ENCODE measurements at places on chromosomes 13 and 19. TPM values are rescaled to one million over a fixed set of nuclear protein-coding genes. Genes with fewer than 3 reads are reported as not detected.
A peak's percentile ranks its signal among the peaks of the same experiment; 100 is the strongest.

The HSPB6 gene
- total RNA-seq: 2.5 TPM

- no peak for DNase-seq
These were observed 3.0 kb upstream of the PLEKHF1 start for GRCh38 chr19:29662278-29662603.

DNA sequence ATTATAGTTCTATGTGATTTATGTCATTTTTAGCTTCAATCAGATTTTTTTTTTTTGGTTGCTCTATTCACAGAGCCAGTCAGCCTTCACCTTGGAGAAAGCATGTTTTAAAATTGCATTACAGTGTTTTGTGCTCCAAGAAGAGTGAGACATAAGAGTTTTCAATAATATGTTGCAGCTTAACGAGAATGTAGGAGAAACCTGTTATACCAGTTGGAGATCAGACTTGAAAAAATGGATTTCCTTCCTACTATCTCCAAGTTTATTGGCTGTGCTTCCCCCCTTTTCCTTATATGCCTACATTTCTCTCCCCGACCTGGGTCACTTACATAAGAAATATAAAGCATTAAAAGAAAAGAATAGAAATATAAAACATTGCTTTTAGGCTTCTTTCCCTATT, 123.9 kb upstream of the ARGLU1 start:
- no peak for DNase-seq

The ATP4A gene
- not detected for total RNA-seq

DNA sequence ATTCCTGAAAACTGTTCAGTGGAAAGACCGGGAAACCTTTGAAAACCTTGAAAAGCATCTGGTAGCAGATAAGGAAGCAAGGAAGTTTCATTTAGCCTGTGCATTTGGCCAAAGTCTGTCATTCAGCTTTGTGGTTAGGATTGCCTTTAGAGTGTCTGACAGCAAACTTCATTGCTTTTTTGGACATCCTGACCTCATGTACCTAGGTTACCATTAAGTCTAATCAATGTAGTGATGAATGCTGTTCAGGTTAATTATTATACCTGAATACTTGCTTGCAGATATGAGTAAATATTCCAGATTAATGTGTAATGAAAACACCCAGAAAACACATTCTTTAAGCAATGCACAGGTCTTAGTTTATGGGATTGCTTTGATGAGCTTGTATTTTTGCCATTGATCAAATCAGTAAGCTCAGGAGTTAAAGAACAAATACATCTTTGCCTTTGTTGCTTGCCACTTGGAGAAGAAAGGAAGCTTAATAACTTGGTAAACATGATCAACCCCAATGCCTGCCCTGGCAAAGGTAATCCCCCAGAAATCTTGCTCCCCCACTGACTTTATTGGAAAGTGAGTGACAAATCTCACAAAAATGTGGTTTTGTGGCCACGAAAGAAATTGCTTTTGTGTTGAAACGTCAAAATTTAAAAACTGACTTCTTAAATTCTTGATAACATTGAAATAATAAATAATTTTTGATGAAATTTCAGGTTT, 87.4 kb downstream of the SLC15A1 start:
- no peak for DNase-seq

DNA sequence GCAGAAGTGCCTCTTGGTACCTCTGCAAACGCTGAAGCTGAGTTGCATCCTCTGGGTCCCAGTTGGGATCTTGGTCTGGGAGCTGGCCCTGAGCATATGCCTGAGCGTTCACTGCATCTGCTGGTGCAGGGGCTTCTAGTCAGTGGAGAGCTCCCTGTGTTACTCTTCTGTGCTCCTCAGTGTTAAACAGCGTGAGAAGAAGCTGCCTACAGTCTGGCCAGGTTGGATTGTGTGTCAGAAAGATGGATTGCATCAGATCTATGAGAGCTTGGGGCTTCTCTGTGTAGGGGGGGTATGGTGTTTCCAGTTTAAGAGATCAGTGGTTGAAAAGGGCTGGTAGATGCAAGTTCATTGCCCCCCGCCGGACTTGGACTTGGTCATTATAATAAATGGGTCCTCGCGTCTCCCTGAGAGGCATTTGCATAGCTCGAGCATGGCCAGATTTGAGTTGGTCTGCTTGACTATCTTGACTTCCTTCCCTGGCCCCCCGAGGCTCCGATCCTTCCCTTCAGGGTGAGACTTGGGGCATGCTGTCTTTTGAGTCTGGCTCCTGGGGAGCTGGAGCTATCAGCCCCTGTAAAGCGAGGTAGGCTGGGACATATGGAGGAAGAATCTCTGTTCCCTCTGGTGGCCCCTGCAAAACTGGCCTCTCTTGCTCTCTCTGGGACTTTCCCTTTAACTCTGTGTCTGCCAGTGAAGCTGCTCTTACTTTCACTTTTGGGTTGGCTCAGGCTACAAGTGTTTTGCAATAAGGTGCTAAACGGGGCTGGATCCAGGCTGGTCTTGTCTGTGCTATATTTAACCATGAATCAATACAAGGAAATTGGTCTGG, 52.9 kb downstream of the OR10H4 start:
- DNase-seq: no peak

- DNase-seq: no peak
These were observed 1.4 kb upstream of the LRG1 start for GRCh38 chr19:4541114-4541805.

GRCh38 chr13:40564342-40565001, 102.0 kb downstream of the FOXO1 start:
- no peak for DNase-seq

The CGB8 gene
- not detected for total RNA-seq

The B3GNT3 gene
- total RNA-seq: 11.6 TPM

DNA sequence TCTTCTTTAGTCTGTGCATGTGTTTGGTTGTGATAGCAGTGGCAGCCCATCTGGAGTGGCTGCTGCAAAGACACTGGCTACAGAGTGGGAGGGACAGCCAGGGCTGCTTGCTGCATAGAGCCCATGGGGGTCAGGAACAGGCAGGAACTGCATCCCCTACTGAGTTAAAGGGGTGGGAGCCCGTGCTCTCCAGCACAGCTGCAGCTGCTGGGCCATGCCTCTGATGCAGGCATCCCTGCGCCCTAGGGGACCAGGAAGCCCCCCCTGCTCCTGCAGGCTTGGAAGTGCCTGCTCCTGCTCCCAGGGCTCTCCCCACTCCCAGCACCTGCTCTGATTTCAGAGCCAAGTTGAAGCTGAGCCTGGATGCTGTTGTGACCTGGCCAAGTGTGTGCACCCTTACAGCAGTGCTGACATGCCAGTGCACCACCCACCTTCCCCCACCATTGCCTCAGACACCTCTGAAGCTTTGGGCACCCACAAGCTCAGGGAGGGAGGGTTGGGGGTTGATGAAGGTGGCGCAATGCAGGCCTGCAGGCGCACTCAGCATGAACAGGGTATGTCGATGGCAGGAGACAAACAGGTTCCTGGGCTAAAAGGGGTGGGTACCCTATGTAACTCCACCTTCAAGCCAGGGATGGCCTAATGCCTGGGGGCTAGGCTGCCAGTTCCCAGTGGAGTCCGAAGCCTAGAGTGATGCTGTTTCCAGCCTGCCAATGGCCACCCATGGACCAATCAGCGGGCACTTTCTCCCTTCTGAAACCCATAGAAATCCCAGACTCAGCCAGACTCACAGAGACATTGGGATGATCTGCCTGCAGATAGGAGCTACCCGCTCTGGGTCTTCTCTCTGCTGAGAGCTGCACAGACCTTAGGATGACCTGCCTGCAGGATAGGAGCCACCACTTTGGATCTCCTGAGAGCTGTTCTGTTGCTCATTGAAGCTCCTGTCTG, 919.9 kb upstream of the MIR17HG start:
- no peak for DNase-seq

- no peak for DNase-seq
These were observed 413 bp downstream of the N4BP2L2 start for GRCh38 chr13:32538143-32538620.

DNA sequence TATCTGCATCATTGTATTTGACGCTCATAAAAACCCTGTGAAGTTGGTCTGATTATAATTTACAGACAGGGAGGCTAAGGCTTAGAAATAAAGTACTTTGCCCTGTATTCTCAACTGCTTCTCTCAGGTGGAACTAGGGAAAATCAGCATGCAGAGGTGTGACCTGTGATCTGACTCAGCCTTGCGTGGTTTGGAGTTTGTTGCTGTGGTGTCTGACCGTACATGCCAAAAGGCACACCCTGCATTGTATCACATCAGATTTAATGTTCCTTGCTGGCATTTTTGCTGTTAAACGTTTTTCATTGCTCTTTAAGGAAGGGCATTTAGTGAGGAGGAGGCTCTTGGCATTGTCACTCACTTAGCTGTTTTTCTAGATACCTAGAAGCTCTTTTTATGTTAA, 58.8 kb upstream of the C1QTNF9B start:
- no peak for DNase-seq

DNA sequence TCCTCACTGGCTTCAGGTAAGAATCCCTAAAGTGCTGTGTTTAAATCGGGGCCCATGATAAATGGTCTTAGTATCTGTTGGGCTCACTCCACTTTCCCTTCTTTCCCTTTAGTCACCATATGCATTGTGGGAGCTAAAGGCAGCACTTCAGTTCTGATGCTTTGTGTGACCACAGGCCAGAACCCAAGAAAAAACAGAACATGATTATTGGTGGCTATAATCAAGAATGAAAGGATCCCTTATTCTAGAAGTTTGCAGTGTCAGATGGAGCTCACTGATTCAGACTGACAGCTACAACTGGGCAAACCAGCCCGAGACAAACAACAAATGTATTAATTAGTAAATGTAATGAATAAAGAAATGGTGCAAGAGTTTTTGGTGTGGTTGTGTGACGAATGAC, 57.3 kb upstream of the POMP start:
- no peak for DNase-seq

The MBD3L2B gene
- total RNA-seq: not detected

DNA sequence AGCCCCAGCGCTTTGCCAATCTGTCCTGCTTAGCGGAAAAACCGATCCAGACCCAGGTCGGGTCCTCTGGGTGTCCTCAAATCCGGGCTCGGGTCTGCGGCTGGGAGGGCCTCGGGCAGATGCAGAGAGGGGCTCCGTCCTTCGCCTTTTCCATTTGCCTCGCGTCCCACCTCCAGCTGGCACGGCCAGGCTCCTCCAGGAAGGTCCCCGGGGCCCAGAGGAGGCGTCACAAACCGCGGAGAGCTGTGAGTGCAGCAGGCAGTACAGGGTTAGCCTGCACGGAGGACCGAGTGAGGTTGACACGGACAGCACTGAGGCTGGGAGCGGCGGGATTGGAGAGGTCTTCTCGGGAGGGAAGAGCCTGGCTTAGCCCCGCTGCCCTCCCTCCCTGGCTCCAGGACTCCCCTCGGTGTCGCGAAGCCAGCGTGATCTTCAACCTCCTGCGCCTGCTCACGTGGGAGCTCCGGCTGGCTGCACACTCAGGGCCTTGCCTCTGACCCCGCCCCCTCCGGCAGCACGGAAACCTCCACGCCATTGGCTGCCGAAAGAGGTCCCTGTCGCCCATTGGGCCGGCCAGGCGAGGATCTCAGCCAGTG, 2.8 kb upstream of the IFNL2 start:
- DNase-seq: no peak

- no peak for DNase-seq
These were observed 27.3 kb downstream of the PIP5K1C start for GRCh38 chr19:3672993-3673392.

DNA sequence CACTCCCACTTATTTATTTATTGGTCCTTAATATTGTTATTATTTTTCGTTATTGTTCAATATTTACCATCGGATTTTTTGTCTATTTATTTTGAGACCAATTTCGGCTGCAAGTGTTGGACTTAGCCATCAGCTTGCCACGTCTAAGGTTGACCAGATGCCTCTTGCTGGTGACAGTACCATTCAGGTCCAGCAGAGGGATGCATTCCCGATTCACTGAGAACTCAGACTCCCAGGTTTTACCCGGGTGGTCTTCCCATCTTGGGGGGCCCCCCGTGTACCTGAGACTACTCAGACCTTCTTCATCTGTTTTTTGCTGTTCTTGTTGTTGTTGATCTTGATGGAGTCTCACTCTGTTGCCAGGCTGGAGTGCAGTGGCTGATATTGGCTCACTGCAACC, 1435.2 kb downstream of the UQCRFS1 start:
- no peak for DNase-seq

DNA sequence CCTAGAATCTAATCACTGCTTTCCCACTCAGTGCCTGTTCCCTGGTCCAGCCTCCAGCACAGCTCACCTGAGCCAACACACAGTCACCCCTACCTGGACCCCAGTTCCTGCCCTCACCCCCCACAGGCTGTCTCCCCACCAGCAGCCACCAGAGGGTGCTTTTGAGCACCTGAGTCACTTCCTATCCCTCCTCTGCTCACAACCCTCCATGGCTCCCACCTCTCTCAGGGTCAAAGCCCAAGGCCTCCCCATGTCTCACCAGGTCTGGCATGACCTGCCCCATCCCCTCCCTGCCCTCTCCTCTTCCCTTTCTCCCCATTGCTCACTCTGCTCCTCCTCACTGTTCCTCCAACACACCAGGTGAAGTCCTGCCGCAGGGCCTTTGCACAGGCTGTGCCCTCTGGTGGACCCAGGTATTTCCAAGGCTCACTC, 7.1 kb upstream of the DPP9 start:
- no peak for DNase-seq

- DNase-seq: peak; percentile 55
These were observed 11.8 kb downstream of the PGLS start for GRCh38 chr19:17522988-17523872.

- DNase-seq: no peak
These were observed 38.2 kb downstream of the IGFL2 start for GRCh38 chr19:46186101-46186716.

The CEACAM8 gene
- not detected for total RNA-seq

- no peak for DNase-seq
These were observed 10.5 kb downstream of the ADAMTS10 start for GRCh38 chr19:8600064-8600463.

DNA sequence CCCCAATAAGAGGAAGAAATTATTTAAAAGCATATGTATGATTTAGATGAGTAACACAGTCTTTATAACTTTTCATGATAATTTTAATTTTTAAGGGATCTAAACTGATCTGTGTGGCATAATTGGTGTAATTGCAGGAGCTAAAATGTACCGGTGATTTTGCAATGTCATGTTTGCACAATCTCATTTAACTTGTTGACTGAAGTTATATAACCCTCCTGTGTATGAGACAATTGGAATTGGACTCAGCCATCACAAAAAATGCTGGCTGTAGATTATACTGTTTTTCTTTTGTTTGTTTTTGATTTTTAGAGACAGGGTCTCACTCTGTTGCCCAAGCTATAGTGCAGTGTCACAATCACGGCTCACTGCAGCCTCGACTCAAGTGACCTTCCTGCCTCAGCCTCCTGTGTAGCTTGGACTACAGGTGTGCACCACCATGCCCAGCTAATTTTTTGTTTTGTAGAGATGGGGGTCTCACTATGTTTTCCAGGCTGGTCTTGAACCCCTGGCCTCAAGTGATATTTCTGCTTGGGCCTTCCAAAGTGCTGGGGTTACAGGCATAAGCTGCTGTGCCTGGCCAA, 26.1 kb downstream of the FGF9 start:
- no peak for DNase-seq

GRCh38 chr13:30147421-30147820, 159.9 kb downstream of the KATNAL1 start:
- no peak for DNase-seq

GRCh38 chr13:22903925-22904324, 276.9 kb upstream of the SGCG start:
- no peak for DNase-seq
